ENCODE measurements at places on chromosomes 2 and 18.

GRCh38 chr2:235661952-235662351, 168.1 kb downstream of the AGAP1 start:
- no peak for DNase-seq

GRCh38 chr2:43714164-43714563, 37.9 kb upstream of the C1GALT1C1L start:
- no peak for DNase-seq

GRCh38 chr2:172734711-172735581, 699 bp upstream of the RAPGEF4 start:
- no peak for DNase-seq

GRCh38 chr2:34949316-34949715, 1350.2 kb upstream of the FAM98A start:
- no peak for DNase-seq

DNA sequence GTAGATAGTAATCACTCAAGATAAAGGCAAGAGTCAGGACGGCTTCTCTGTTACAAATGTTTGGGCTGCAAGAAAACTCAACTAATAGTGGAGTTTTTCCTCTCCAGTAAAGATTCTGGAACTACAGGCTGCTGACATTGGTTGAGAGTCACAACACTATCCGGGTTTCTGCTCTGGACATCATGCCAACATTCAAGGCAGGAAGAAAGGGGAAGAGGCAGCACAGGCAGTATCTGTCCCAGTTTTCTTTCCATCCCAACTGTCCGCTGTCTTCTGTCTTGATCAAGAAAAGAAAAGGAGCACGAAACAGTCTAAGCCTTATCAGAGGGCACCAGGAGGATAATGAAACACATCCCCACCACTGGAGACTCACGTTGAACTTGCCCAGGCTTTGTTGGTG, 132.1 kb downstream of the MAIP1 start:
- DNase-seq: no peak

DNA sequence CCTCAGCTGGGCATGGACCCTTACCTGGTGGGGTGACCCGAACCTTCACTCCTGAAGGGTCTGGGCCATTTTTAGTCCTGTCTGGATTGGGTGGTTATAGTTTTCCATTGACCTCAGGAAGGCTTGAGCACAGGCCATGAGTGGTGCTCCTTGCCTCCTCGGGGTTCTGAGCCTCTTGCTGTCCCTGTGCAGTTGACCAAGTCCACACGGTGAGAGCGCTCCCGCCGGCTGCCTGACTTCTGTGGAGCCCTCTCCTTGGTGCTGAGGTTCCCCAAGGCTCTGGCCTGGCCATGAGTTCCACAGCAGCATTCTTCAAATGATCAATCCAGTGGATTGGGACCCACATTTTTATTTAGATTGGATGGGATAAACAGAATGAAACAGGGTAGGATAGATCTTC, 159.5 kb downstream of the SEPTIN10 start:
- DNase-seq: no peak

DNA sequence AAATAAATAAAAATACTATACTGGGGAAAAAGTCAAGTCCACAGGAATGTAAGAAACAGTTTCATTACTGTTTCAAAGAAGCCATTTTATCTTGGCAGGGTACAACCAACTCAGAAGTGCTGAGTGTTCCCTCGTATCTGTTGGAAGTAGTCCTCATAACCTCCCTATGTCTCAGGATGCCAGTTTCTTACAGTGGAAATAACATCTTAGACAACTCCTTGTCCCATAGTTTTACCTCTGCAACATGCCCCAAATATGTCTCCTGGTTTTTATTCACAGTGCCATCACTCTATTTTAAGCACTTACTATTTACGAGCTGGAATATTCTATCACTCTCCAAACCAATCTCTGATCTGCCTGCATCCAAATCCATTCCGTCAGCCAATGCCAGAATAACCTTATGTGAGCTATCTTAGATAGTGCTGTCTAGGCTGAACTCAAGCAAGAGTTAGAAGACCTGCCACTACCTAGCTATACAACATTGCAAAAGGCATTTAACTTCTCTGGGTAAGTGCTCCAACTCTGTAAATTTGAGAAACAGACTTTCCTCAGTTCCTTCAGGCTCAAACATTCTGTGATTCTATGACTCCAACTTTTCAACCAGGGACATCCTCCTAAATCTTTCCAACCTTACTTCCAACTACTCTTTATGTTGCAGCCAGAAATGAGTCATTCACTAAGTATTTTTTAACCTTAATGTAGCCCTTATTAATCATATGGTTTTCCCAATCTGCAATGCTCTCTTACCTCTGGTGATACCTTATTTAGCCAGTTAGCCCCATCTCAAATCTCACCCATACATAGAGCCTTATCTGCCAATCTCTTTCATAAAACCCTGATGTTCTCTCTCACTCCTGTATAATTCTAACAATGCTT, 66.7 kb downstream of the RTN4 start:
- DNase-seq: no peak

DNA sequence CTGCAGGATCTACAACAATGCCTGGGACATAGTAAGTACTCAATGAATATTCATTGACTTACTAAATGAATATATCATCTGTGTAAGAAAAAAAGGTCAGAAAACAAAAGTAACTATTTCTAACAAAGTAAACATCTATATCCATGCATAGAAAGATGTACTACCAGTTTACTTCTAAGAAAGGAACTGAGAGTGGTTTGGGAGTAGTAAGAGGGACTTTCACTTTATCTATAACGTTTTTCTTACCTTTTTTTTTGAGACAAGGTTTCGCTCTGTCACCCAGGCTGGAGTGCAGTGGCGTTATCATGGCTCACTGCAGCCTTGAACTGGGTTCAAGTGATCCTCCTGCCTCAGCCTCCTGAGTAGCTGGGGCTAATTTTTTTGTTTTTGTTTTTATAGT, 25.7 kb downstream of the DHX57 start:
- DNase-seq: no peak

GRCh38 chr2:12412898-12413305, 303.8 kb upstream of the TRIB2 start:
- no peak for DNase-seq

DNA sequence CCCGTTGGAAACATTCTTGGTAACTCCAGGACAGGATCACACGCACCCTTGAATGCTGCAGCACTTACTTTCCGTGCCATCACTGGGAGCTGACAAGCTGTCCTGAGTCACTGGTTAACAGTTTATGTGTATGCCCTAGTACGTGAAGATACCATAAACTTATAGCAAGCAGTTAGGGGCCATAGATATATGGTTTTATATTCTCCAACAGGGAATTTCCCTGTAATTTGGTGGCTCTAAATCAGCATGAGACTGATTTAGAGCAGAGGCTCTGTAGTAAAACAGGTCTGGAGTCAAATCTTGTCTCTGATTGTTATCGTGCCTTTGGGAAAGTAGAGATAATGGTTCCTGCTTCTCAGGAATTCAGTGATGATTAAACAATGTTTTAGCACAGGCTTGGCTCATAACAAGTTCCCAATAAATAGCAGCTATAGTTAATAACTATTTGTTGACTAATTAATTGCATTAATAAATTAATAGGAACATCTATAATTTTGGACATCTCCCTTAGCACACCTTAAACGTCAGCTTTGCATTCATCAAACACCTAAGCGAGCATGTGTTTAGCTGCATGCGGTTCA, 215.2 kb downstream of the VAPA start:
- DNase-seq: no peak

GRCh38 chr18:50194631-50195532, at the start of gene MYO5B:
TSS of gene MYO5B (minus strand) at chr18:50195147. CDS start at chr18:50194793, 354 bp downstream.
- no peak for DNase-seq

Measured in muscle of arm (tissue), 14 donors.